ENCODE measurements at places on chromosomes 2 and 18.

- DNase-seq = no peak
These were observed 36.4 kb downstream of the SLC20A1 start for GRCh38 chr2:112682101-112682500.

DNA sequence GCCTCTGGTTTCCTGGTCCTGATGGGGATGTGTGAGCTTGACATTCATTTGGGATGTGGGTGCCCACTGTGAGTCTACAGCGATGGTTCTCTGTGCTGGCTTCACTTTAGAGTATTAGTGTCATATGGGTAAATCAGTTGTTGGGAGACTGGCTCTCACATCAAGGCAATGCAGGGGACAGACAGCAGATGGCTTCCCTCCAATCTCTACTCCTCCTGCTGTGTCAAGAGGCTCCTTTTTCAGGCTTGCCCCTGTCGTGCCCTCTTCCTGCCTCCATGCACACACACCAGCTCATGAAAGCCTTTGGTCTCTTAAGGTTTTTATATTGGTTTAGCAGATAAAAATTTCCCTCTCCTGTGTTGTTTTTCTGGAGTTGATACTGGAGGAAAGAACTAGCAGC is 315.6 kb downstream of the RDH14 start:
- no peak for DNase-seq

DNA sequence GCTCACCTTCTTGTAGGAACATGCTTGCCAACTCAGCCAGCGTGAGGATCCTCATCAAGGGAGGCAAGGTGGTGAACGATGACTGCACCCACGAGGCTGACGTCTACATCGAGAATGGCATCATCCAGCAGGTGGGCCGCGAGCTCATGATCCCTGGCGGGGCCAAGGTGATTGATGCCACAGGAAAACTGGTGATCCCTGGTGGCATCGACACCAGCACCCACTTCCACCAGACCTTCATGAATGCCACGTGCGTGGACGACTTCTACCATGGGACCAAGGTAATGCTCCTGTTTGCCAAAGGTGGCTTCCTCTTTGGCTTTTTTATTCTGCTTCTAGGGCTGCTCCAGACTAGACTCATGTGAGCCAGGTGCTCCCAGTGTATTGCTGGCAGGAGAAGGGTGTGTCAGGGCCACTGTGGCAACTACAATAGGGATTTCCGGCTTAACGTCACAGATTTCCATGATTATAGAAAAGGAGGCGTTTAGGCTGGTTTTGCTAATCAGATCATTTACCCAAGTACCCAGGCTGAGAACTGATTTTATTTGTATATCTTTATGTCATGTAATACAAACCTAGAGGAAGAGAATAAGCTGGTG is 50.6 kb downstream of the DPYSL5 start:
- DNase-seq = no peak

DNA sequence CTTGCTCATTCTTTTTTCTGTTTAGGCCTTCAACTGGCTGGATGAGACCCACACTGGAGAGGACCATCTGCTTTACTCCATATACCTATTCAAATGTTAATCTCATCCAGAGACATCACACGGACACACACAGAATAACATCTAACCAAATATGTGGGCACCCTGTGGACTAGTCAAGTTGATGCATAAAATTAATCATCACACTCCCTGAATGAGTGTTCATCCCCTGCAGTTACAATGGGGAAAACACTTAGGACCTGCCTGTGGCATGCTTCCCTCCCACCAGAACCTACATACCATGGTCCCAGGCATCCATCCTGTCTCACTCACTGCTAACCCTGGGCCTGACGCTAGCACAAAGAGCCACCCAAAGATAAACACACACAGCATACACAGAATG is 112.8 kb upstream of the TEX51 start:
- DNase-seq = no peak

- DNase-seq = no peak
These were observed 139.9 kb upstream of the DOCK10 start for GRCh38 chr2:225182126-225182525.

DNA sequence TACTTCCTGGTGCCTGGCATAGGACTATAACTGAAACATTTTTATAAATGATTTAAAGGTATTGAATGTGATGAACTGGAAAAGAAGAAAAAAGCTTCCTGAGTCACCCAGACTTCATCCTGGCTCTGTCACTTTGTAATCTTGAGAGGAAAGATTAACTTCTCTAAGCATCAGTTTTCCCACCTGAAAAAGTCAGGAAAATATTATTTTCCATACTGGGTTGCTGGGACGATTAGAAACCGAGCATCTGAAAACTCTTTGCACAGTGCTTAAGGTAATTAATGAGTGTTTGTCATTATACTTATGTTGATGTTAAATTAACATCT is 71.8 kb downstream of the FMNL2 start:
- DNase-seq = no peak

DNA sequence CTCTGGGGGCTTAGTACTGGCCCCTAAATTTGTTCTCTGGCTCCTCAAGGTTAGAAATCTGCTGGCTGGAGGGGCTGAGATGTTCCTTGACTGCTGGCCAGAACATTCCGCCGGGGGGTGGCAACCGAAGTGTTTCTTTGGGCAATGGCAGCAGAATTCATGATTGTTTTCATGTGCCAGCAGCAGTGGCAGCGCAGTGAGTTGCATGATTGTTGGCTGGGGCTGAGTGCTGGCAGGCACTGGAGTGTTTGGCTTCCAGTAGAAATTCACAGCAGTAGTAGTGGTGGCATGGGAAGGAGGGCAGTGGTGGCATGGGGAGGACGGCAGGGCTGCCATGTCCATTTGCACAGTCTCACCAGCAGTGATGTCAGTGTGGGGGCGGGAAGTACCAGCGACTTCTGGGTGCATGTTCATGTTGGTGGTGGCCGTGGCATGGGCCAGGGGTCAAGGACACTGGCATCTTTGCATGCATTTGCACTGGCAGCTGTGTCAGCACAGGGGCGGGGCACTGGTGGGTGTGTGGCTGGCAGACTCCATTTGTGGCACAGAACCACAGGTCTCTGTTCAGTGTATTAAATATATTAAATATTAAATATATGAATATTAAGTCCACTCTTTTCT is 130.6 kb upstream of the CDH7 start:
- DNase-seq = no peak

- no peak for DNase-seq
These were observed 50.6 kb downstream of the MSH6 start for GRCh38 chr2:47833516-47833968.

- DNase-seq = no peak
These were observed 153.5 kb downstream of the FTCDNL1 start for GRCh38 chr2:199697469-199697868.

Measured in hippocampal formation (tissue), 2 donors.